Activated CD4-positive, CD25-positive, alpha-beta regulatory T cell (primary cell): ENCODE measurements at places on chromosomes 13 and 19.

GRCh38 chr19:17309965-17310461 is 650 bp downstream of the DDA1 start:
- no peak for DNase-seq

DNA sequence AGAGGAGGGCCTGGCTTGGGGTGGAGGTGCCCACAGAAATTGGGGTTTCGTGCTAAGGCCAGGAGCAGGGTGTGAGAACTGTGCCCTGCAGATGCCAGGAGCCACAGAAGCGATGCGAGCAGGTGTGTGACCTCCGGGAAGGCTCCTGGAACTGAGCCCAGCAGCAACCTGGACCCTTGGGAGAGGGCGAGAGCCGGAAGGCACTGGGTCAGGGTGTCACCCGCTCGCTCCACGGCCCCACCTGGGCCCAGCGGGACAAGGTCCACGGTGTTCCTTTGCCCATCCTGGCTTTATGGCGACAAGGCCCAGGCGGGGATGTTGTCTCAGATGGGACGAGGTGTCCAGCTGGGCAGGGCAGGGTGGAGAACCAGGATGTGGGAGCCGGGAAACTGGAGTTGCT is 4.2 kb downstream of the MISP start:
- no peak for DNase-seq

GRCh38 chr19:41930926-41931592 is 2.8 kb upstream of the ERFL start:
- no peak for DNase-seq

DNA sequence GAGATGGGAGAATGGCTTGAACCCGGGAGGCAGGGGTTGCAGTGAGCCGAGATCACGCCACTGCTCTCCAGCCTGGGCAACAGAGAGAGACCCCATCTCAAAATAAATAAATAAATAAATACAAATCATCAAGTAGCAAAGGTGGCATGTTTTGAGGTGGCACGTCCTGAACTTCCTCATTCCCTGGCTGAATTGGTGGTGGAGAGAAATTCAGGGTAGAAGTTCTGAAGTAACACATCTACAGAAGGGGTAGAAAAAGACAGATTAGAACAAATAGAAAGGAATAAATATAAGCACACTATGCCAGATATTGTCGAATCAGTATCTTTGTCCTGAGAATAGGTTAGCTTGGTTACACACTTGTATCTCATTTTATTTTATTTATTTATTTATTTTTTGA is 6.3 kb downstream of the IFI30 start:
- DNase-seq, result no peak

DNA sequence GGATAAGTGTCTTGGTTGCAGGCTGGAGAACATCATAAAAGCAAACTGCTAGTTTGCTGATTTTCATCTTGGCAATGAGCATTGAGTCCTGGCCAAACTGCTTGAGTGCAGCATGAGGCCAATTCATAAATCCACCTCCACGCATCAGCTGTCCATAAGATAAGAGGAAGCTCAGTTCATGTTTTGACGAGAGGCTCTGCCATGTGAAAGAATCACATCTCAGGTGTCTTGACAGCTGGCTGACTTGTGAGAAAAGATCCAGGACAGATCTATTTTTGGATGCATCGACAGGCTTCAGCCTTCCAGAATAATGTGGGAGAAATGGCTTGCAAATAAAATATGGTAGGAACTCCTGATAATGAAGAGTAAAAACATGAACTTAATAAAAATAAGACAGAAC is 5.4 kb upstream of the ZNF682 start:
- no peak for DNase-seq

DNA sequence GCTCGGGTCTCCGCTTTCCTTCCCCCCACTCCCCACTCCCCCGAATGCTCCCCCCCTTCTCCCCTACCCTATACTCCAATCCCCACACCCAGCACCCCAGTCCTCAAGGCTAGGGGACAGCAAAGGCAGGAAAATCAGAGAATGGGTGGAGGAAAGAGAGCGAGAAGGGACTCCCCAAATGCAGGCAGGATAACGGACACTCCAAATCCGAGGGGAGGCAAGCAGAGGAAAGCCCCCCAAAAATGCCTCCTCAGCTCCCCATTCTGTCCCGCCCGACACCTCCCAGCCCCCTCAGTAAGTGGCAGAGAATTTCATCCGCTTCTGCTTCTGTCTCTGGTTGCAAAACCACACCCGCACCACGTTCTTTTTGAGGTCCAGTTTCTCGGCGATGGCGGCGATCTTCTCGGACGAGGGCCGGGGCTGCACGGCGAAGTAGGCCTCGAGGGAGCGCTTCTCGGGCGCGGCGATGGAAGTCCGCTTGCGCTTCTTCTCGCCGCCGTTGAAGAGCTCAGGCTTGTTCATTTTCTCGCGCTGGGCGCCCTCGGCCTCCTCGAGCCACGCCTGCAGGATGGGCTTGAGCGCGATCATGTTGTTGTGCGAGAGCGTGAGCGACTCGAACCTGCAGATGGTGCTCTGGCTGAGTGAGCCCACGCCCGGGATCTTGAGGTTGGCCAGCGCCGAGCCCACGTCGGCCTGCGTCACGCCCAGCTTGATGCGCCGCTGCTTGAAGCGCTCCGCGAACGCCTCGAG is 2.1 kb downstream of the POU4F1 start:
- DNase-seq, result no peak

DNA sequence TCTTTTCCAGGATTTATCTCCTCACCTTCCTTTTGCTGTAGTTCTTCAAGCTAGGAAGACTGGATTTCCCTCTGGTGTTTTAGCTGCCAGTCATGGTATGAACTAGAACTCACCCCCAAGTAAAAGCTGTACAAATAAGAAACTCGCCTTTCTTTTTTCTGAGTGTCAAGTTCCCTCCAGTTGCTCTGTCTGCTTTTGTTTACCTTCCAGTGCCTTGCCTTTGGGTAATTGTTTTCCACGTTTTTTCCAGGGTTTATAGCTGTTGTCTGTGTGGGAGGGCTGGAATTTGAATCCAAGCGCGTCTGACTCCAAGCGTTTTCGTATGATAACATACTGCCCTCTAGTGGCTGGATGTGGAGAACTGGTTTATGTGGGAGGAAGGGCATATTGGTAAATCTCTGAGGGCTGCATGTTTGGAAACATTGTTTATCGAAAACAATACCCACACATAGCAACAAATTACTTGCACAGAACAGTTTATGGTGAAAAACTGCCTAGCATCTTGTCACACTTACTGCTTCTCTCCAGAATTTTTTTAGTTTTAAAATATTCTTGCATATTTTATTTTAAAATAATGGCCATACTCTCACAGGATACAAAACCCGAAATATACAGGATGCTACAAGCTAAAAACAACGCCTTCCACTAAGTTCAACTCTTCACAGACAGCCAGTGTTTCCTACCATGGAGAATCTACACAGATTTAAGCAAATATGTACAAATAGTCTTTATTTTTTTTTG is 19.2 kb downstream of the RCN3 start:
- DNase-seq, result peak; percentile 27

GRCh38 chr13:103246581-103247200 is 180.5 kb upstream of the SLC10A2 start:
- DNase-seq, result no peak

DNA sequence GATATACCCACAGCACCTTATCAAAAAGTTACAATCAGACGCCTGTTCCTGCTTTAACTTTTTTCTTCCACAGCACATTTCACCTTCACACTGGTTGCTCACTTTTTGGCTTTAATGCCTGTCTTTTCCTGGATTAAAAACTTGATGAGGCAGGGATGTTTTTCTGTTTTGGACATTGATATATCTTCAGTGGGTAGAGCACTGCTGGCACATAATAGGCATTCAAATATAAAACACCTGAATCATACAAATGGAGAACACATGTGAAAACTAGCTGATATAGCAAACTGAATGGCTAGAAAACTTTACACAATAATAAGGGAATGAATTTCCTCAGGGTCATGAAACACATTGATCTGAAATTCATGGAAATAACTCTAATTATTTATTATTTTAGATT is 65.6 kb downstream of the STARD13 start:
- no peak for DNase-seq

DNA sequence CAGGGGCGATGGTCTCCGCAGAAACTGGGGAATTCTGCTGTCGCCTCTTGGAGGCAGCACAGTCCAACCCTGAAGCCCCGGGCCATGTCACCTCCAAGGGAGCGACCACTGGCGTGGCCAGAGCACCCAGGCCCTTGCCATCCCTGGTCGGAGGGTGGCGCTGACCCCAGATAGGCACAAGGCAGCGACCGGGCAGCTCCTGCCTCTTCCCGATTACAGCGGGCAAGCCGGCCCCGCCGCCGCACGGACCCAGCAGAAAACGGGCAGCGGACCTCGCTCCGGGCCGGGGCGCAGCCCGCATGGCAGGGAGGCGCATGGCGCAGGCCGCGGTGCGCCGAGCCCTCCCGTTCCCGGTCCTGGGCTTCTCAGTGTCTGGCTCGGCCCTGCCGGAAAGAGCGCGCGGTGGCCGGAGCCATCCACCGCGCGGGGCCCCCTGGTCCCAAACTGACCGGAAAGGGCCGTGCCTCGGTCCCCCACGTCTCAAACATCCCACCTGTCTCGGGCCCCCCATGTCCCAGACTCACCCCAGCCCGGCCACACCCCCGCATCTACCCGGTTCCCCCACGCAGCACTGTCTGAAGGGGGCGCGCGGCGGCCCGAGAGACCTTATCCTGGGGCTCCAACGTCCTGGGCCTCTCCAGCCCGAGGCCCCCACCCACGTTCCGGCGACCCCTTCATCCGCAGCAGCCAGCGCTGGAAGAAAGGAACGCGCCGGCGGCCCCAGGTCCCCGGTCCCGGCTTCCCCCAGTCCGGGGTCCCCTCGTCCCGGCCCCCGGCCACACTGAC is 727 bp downstream of the CERS1 start:
- no peak for DNase-seq
